ENCODE measurements at places on chromosomes 12 and 14.

DNA sequence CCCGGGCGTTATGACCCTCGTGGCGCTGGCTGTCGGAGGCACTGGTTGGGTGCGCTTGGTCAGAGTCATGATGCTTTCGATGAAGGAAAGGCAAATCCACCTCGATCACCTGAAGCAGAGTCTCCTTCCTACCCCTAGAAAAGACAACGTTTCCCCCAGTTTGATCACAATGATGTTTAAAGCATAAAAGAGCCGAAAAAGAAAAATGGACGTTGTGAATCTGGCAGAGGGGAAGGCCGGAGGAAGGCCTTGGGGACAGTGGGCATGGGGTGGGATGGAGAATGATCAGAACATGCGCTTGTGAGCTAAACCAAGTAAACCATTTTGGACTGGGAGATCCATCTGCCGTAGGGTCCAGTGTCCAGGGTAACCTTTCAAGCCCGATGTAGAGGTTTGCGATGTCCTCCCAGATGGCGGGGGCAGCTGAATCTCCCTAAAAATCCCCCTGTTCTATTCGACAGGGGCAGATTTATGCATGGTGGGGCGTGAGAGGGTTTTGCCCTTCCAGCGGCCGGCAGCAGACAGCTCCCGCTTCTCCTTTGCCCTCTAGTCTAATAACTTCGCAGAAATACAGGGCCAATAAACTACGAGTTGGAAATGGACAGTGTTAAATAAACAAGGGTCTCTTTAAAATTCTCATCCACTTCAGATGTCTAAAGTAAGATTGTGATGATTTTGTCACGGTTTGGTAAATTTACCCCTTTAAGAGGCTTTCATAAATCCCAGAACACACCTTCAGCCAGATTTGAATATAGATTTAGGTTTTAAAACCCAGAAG is 2.3 kb upstream of the OTX2 start:
- DNase-seq: no peak

- DNase-seq: no peak
These were observed 77.7 kb downstream of the MAP1LC3B2 start for GRCh38 chr12:116636608-116637519.

GRCh38 chr14:68000511-68000910 is 180.9 kb downstream of the RAD51B start:
- no peak for DNase-seq

- no peak for DNase-seq
These were observed 125.4 kb downstream of the SNAPC1 start for GRCh38 chr14:61887628-61888027.

DNA sequence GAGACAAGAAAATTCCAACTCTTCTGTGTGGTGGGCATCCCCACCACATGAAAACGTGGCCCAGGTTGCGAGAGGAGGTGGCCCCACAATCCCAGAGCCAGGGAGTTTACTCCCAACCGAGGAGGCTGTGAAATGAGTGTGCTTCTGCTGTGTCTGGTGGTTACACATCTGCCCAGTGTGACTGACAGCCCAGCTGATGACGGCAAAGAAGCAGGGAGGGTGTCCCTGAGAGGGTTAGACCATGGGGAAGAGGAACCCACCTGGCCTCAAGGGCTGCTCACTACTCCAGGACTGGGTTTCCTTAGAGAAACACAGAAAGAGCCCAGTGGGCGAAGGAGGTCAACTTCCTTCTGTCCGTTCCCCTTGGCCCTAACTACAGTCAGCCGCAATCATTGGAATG is 24.6 kb downstream of the ZFP36L1 start:
- DNase-seq: no peak

DNA sequence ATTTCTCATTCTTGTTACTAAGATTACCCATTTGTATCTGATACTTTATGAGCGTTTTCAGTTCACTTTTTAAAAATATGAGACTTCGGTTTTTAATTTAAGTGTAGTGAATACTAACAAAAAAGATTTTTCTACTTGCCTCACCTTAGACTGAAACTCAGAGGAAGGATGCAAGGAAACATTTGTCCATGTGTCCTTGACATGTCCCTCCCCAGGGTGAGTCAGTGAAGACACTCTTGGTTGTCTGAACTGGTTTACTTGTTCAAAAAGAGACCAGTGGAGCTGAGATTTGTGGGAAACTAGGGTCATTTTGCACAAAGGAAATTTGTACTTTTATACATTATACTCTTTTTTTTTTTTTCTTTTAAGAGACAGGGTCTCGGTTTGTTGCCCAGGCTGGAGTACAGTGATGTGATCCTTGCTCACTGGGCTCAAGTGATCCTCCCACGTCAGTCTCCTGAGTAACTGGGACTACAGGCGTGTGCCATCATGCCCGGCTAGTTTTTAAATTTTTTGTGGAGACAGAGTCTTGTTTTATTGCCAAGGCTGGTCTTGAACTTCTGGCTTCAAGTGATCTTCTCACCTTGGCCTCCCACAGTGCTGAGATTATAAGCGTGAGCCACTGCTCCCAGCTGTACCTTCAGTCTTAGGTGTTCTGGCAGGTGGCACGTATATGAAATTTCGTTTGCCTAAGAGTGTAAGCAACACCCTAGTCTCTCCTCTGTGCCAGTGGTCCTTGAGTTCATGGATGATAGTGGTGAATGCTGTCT is 56.7 kb downstream of the PPFIBP1 start:
- no peak for DNase-seq

DNA sequence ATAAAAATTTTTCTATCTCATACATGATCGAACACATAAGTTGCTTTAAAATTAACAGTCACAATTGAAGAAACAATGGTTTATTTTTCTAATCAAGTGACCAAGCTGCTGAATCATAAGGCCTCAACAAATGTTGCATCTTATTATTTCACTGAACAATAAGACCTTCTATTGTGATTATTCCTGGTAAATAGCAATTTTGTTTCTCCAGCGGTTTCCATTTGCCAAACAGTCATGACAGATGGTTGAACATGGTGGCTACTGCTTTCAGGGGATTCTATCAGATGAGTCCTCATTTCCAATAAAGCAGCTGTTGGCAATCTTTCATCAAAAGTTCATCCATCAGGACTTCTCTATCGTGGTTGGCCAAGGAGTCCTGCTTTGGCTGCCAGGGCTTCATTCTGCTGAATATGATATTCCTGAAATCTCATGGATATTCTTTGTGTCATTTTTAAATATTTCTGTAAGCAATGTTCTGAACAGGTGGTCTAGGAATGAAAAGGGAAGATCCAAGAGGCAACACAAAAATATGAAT is 13.0 kb downstream of the TOMM20L start:
- DNase-seq: no peak

DNA sequence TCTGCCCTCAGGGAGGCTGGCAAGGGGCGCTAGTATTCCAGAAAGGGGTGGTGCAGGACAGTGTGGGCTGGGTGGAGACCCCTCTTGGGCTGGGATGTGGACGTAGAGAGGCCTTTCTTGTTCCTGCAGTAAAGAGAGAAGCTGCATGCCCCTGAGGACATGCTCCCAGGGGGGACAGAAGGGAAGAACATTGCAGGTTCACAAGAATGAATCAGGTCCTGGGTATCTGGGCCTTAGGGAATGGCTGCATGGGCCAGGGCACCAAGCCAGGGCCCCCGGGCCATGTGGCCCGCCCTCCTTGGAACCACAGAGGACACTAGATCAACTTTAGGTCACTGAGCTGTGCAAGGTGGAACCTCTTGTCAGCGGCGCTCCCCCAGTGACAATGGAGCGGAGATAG is 51.8 kb downstream of the ZNF664 start:
- DNase-seq: no peak

DNA sequence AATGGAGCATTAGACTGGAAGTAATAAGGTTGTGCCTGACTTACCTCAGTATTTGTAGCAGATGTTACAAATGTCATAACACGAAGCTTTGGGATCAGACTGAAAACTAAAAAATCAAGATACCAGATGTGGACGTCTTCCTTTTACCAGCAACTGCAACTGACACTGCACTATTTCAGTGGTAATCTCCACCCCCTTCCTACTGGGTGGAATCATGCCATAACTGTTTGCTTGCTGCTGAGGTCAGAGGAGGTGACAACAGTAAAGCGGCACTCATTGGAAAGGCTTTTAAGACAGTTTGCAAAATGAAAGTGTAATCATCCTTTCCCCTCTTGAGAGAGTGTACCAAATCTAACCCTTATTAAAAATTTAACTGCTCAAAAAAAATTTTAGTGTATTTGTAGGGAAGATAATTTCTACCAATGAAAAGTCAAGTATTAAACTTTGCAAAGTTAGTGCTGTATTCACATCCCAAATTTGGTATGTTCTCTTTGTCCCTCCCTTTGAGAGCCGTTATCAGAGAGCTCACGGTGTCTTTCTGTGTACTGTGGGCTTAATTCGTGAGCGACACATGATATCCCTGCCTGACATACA is 420.7 kb downstream of the NPAS3 start:
- no peak for DNase-seq

GRCh38 chr14:80323038-80323665 is 111.8 kb upstream of the DIO2 start:
- no peak for DNase-seq

GRCh38 chr12:113097716-113098440 is 37.7 kb downstream of the RASAL1 start:
- DNase-seq: no peak

- no peak for DNase-seq
These were observed 172.2 kb upstream of the PRICKLE1 start for GRCh38 chr12:42761601-42762350.

- DNase-seq: no peak
These were observed 170.7 kb upstream of the MYL2 start for GRCh38 chr12:111091051-111091450.

DNA sequence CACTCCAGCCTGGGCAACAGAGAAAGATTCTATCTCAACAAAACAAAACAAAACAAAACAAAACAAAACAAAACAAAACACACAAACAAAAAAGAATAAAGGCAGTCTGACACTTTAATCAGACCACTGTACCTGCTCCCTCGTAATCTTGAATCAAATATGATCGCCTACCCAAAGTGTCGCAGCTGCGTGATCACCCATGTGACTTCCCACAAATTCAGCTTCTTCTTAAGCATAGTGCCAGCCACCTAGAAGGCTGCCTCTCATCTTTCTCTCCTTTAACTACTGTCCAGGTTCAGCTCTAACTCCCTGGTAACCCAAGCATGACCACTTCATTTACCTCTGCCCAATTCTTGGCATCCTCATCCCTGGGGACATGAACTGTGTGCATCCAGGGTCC is 37.4 kb downstream of the FMNL3 start:
- no peak for DNase-seq

DNA sequence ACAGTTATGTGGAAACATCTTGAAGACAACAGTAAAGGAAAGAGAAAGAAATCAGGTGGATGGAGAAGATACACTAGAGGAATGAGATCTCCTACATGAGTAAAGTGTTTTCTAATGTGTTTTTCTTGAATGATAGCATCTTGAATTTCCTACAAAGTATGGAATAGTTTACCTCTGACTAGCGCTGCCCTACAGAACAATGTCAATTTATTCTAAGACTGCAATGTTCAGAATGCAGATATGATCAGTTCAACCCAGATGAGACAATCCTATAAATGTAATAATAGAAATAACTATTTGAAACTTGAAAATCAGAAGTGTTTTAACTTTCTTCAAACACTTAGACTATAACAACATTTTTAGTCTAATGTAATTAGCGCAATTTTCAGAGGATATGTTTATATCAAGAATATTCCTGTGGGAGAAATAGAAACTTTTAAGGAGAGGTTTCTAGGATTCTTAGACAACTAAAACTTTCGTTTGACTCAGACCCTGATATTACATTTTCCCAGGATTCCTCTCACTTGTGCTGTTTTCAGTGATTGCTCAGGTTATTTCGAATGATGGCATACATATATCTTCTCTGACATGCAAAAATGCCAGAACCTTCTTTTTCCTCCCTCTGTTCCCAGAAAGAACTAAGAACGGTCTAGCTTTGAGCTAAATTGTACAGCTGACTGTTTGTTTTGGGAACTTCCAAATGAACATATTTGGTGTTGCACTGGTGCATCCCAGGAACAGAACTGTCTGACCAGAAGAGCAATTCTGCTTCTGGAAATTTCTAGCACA is 1017.4 kb downstream of the DIO2 start:
- DNase-seq: no peak

- no peak for DNase-seq
These were observed 42.6 kb downstream of the DLK1 start for GRCh38 chr14:100769035-100769939.

GRCh38 chr14:54567639-54568561 is 972 bp downstream of the SAMD4A start:
- DNase-seq: no peak

DNA sequence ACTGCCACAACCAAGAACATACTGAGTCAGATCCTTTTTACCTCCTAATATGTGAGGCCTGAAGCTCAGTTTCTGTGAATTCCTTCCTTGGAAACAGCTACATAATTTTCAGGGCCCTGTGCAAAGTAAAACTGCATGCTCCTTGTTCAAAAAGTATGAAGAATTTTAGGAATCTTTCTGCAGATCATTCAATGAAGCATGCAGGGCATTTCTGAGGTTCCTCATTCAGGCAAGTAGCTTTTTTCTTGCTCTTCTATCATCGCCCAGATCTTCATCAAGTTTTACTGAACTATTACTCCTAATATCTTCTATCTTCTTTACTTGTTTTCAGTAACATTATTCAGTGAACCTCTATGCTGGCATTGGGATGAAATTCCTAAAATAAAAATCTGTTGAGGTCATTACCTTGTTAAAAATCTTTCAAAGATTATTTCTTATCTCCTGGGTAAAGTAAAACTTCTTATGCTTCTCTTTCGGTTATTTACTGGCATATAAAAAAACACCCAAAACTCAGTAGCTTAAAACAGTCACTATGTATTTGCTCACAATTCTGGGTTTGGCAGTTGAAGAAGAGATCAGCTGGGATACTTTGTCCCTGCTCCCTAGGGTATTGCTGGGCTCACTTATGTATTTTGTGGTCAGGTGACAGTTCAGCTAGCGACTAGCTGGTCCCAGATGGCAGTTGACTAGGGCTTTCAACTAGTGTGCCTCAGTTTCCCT is 42.6 kb upstream of the KRR1 start:
- no peak for DNase-seq

- DNase-seq: peak; percentile 8
These were observed 113.5 kb upstream of the VASH1 start for GRCh38 chr14:76647697-76648298.

DNA sequence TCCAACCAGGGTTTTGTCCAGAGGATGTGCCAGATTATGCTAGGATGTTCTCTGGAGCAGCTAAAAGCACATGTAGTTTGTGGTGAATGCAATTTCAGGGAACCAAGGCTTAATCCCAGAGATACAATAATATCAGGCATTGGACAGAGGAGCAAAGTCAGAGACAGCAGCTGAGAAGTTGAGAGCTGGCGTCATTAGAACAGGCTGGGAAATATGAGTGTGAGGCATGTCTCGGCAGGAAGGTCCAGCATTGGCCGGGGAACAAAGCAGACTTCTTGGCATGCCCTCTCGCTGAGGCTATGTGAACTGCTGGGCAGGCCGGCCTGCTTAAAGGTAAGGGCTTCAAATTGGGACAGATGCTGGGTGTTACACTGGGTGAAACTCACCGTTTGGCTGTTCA is 125.4 kb downstream of the CAND1 start:
- DNase-seq: no peak

GRCh38 chr14:71665781-71666180 is 266.4 kb upstream of the RGS6 start:
- no peak for DNase-seq

- no peak for DNase-seq
These were observed 161.1 kb downstream of the PHETA1 start for GRCh38 chr12:111207761-111208160.

GRCh38 chr12:89040146-89040964 is 311.9 kb downstream of the DUSP6 start:
- DNase-seq: peak; percentile 76
